ENCODE measurements at places on chromosomes 6 and 20.
A peak's percentile ranks its signal among the peaks of the same experiment; 100 is the strongest.

GRCh38 chr6:131816869-131817268, 9.0 kb downstream of the ENPP1 start:
- DNase-seq: no peak

DNA sequence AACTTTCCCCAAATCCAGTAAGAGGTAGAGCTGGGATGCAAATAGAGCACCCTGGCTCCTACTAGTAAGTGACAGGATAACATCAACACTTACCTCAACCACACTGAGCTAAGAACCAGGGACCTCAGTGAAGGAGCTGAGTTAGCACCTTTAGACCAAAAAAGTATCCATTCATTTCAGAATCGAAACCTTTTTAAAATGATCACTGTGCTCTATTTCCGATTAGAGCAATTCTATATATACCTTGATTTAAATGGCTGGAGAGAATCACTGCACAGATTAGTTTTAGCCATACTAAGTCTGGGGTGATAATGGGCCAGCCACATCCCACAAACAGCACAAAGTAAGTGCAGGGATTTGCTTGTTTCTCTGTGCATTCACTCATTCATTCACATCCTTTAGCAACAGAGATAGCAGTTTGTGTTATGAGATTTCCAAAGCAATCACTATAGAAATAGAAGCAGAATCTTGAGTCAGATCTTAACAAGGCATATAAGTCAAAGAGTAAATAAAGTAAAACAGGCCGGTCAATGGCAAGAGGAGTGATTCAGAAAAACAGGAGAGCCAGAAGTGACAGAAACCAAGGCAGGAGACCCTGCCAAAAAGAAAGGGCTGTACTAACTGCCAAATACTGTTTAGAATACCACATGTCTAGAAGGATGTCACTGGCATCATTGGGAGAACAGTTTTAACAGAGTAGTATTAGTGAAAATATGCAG, 136.3 kb downstream of the KIF13A start:
- peak; percentile 65 for DNase-seq

DNA sequence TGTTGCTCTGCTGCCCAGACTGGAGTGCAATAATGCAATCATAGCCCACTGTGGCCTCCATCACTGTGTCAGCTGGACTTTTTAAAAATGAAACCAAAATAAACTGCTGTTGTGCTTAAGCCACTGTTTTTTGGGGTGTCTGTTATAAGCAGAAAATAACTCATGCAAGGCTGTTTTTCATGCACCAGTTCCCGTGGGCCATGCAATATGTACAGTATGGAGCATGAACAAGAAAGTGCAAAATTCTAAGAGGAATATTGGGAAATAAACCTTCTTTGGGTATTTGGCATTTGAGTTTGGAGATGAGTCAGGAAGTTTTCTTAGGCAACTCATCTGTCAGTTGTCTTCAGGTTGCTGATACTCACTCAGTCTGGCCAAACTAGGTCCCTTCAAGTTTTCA, 14.9 kb upstream of the ZFAND3 start:
- no peak for DNase-seq

GRCh38 chr6:13241364-13241763, 87.0 kb downstream of the TBC1D7 start:
- DNase-seq: no peak

- no peak for DNase-seq
Measured at GRCh38 chr6:72275888-72276287, 346.0 kb upstream of the KCNQ5 start.

DNA sequence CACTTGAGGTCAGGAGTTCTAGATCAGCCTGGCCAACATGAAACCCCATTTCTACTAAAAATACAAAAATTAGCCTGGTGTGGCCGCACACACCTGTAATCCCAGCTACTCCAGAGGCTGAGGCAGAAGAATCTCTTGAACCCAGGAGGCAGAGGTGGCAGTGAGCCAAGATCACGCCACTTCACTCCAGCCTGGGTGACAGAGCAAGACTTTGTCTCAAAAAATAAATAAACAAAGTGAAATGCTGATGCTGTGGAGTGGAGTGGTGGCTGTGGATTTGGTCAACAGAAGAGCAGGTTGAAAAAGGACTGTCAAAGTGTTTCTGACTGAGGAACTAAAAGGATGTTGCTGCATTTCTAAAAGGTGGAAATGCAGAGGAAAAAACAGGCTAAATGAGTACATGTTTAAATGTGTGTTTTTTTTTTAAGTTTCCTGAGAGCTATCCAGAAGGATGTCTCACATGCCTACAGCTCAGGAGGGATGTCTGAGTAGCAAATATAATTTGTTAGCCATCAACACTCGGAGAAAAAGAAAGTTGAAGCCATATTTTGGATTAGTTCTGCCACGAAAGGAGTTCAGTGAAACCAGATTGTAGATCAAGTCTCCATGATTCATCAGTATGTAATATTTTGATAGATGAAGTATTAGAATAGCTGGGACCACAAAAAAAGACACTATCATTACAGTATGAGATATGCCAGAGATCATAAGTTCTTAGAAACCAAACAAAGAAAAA, 621.1 kb upstream of the ADGRB3 start:
- DNase-seq: no peak

GRCh38 chr20:33689493-33689892, 3.3 kb upstream of the E2F1 start:
- DNase-seq: no peak

GRCh38 chr6:81051952-81052351, 700.5 kb downstream of the TENT5A start:
- no peak for DNase-seq

DNA sequence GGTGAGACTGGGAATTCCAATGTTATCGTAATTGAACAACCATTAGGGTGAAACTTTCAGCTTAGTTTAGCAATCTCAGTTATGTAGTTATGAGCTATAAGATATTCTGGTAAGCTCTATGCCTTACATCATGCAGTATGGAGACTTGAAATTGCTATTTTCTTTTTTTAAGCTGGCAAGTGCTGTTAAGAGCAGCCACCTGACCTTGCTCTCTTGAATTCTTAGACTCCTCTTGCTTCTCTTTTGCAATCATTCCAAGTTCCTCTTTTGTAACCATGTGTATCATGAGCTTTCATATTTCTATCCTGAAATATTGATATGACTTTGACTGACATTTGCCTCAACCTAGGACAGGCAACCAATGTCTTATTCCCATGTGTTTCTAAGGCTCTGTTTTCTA, 446.3 kb upstream of the SLC35B3 start:
- no peak for DNase-seq

- DNase-seq: peak; percentile 47
Measured at GRCh38 chr6:139882977-139883728, 508.7 kb upstream of the CITED2 start.

DNA sequence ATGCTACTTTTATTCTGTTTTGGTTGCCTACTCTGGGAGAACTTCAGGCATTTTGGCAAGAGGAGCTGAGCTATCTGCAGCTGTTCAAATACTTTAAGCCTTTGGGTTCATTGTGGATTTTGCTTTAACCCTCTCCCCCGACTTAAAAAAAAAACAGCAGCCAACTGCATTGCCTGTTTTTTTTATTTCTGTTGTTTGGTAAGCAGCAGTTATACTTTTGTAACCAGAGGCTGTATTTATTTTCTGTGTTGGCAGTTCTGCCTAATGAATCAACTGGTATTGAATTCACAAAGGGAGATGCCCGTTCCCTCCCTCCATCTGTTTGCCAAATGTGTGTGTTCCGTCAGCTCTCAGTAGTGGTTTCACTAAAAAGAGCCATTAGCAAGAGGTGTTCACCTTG, 484.0 kb downstream of the UTRN start:
- DNase-seq: no peak

GRCh38 chr6:96196633-96197032, 180.9 kb downstream of the FUT9 start:
- DNase-seq: no peak

DNA sequence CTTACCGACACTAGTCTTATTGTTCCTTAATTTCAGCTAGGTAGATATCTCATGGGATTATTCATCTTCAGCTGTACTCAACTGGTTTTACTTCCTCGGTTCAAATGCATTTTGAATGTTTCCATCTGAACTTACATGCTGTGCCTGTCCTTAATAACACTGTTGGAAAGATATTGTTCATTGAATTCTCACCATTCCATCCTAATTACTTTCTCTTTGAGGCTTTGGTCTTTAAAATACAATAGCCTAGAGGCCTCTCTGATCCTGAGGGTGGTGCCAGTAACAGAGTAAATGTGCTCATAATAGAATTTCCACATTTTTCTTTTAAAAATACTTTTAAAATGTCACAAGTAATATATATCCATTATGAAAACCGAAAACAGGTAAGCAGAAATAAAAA, 54.0 kb downstream of the IL20RA start:
- DNase-seq: no peak

GRCh38 chr20:37081717-37082289, 14.0 kb downstream of the RBL1 start:
- DNase-seq: peak; percentile 16

- DNase-seq: no peak
Measured at GRCh38 chr20:37934634-37935375, 31.9 kb downstream of the VSTM2L start.

DNA sequence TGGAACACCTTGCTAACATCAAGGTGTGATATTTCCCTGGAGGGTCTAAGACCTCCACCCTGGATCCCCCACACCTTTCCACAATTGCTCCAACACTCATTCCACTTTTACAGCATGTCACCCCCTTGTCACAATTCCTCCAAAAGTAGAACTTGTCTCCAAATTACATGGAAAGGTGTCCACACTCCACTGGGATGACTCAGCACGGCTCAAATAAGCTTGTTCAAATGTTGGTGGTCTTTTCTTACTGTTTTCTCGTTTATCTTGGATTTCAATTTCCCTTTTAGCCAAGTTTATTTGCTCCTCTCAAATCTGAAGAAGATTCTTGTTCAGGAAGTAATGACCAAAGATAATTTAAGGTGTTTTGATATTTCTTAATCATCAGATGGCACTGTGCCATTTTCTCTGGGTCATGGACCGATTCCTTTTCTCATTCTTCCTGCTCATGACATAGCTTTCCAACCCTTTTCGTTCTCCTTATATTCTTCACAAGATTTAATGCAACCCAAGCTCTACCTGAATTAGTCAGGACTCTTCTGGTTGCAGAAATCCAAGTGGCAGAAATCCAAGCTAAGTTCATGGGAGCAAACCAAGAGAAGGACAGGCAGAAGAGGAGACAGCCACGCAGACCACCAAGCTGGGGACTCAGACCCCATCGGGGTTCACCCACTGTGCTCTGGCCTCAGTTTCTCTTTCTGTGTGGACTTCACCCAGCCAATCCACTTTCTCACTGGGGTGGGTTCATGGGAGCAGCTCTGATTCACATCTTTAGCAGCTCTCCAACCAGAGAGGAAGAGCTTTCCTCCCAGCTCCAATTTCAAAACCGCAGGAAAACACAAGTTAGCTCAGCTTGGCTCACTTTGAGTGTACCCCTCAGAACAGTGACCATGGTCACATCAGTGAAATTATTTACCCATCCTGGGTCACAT, 110.5 kb upstream of the CDYL start:
- DNase-seq: no peak

DNA sequence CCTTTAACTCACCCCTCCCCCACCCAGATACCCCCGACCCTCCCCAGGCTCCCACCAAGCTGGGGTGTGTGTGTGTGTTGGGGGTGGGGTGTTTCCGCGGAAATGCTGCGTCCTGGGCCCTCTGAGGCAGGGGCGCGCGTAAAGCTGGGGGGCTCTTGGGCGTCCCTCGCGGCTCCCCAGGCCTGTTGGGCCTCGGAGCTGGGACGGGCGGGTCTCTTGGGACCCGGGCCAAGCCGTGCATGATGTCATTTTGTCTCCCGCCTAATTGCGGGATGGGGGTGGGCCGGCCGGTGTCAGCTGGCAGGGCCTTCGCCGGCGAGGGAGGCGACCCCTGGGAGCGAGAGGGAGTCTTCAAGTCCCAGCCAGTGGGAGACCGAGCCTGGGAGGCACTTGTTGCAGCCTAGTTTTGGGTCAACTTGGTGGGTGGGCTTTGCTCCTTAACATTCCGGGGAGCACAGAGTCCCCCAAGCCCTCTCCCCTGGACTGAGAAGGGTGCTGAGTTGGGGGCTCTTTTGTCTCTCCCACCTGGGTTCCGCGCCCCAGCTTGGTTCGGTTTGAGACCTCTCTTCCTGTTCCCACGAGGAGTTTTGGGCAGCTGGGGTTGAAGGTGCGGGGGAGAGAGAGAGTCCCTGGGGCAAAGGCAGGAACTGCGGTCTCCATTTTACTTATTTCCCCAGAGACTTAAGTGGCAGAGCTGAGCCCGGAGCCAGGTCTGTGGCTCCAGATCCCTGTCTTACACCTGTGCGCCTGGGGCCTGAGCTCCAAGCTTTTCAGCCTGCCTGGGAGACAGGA, 623 bp downstream of the MYBL2 start:
- DNase-seq: no peak

- DNase-seq: no peak
Measured at GRCh38 chr6:13074415-13075140, 253.8 kb downstream of the TBC1D7 start.

GRCh38 chr6:35775031-35775430, 1.4 kb upstream of the CLPSL2 start:
- DNase-seq: peak; percentile 18

DNA sequence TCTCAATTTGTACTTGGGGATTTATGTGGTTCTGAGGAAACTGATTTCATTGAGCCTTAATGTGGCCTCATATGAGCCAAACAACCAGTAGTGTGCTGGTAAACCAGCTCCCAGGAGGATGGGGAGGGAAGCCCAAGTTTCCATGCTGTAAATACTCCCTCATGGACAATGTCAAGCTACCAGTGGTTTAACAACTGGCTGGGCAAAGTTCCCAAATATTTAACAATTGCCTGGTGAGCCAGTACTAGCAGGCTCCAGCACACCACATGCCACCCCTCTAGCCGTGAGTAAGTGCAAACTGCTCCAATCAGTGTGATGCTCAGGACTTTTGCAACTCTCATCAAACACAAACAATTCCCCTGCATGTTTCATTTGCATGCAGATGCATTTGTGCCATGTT, 19.2 kb upstream of the CDKN1A start:
- DNase-seq: no peak

GRCh38 chr20:36836591-36837269, 39.2 kb upstream of the TLDC2 start:
- peak; percentile 43 for DNase-seq

- no peak for DNase-seq
Measured at GRCh38 chr20:60591172-60591799, 633.1 kb downstream of the CDH26 start.

DNA sequence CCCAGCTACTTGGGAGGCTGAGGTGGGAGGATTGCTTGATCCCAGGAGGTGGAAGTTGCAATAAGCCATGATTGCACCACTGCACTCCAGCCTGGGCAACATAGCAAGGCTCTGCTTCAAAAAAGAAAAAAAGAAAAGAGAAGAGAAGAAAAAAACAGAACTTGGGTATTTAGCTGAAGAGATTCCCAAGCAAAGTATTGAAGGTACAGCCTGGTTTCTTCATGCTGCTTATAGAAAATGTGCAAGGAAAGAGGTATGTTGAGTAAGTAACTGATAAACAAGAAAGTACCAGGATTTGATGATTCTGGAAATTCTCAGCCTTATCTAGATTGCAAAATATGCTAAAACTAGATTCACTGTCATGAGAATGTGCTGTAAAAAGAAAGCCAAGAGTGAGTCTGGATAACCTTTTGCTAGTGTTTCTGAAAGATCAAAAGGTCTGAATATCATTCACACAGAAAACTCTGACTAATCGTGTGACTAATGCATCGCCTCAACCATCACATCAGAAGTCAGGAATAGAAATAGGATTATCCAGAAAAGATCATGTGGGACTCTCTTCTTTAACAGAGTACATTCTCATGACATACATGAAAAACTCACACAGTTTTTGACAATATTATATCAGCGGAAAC, 32.4 kb upstream of the NOP56 start:
- DNase-seq: no peak
